ENCODE measurements at places on chromosomes 5 and 9.

- DNase-seq = no peak
Observed at GRCh38 chr9:130606887-130607600, 27.7 kb downstream of the FUBP3 start.

- DNase-seq = no peak
Observed at GRCh38 chr5:148085977-148086705, 22.4 kb downstream of the SPINK5 start.

GRCh38 chr5:54883374-54884194, 101.8 kb downstream of the ESM1 start:
- DNase-seq = no peak

DNA sequence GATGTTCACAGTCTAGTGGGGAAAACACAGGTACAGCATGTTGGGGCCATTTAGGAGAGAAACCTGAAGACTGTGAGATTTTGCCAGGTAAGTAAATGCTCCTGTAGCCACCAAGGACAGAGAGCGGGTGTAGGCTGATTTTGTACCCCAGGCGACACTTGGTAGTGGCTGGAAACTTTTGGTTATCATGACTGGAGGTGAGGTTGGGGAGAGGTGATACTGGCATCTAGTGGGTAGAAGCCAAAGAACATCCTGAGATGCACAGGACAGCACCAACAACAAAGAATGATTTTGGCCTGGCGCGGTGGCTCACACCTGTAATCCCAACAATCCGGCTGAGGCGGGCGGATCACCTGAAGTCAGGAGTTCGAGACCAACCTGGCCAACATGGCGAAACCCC, 38.8 kb upstream of the PWWP2A start:
- no peak for DNase-seq

DNA sequence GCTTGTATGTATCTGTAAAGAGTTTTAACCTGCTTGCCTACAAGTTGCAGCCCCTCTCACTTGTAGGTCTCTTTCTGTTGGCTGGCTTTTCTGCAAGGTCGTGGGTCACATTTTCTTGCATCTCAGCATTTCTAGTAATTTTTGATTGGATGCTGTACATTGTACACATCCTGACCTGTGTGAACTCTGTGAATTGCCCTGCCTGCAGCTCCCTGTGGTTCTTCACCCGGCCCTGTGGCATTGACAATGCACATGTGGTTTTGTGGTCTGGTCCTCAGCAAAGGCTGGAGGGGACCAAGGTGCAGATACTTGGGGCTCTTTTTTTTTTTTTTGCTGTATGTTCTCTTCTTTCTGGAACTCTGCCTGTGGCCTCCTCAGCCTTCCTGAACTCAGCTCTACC, 53.6 kb downstream of the WNK2 start:
- DNase-seq = peak; percentile 57

DNA sequence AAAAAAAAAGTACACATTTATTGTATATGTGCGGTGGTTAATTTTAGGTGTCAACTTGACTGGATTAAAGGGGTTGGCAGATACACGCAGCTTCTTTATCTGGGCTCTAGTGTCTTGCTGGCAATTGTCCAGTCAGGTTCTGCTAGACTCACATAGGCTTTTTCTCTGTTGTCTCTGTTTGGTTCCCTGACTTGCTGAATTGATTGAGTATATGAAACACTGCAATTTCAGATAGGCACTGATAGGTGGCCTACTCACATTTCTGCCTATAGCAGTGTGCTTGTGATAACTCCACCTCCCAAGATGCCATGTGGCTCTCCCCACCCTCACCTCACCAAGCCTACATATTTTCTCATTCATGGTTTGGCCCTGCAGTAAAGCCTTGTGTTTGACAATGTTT, 52.5 kb downstream of the AOPEP start:
- DNase-seq = no peak

DNA sequence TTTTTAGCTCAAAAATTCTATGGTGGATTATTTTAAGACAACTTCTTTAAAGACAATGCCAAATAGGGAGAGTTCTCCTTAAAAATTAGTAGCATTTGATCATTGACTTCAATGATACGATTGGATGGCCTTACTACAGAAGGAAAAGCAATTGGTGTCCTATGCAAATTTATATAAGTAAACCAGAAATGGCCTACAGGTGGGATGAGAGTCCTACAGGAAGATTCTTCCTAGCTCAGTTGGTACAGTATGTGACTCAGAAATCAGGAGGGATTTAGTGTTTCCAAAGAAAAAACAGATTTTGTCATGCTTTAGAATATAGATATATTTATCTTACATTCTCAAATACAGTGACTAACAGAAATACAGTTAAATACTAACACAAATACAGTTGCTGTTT, 6.5 kb downstream of the ANKRA2 start:
- no peak for DNase-seq

GRCh38 chr9:72428329-72428728, 63.3 kb upstream of the ZFAND5 start:
- no peak for DNase-seq

DNA sequence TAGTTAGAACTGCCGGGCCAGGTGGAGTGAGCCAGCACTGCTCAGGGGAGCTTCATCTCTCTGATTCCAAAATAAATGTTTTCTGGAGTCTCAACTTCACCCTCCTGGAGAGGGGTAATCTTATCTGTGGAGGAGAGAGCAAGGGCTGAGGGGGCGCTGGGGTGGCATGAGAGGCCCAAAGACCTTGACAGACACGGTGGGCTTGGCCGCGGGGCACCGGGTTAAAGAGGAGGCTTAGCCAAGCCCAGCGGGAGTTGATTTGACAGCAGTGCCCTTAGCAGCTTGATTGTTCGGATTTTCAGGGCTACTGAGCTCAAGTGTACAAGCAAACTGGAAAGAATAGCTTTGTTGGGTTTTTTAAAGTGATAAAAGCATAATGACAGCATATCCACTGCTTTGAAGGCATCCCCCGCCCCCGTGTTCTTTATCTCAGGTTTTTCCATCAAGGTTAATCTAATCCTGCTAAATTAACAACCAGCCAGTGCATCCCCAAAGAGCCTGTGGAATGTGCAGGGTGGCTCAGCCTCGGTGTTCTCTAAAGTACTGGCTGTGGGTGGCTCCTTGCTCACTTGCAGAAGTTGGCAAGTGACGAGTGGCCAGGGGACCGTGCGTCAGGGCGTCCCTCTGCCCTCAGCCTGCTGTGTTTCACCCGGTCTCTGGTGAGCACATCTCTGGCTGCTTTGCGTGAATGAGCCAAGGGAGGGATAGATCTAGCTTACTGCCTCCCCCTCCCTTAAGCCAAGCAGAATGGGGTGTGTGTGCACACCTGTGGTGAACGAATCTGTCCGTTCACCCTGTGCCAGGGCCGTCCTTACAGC, 5.5 kb downstream of the QRFP start:
- DNase-seq = no peak

DNA sequence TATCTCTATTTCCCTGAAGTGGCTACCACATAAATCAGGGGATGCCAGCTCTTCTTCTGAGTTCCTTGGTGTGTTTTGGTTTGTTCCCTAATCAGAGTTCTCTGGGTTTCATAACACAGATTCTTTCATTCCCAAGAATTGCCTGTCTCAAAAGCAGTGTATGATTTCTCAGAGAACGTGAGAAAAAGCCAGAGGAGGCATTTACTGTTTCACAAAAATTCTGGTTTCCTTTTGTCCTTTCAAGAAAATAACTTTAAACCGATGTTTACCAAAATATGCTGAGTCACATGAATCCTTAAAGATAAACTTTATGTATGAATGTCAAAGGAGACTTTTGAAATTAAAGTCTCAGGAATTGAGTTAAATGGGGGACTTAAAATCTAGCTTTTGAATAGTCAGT, 314.3 kb downstream of the EBF1 start:
- no peak for DNase-seq

DNA sequence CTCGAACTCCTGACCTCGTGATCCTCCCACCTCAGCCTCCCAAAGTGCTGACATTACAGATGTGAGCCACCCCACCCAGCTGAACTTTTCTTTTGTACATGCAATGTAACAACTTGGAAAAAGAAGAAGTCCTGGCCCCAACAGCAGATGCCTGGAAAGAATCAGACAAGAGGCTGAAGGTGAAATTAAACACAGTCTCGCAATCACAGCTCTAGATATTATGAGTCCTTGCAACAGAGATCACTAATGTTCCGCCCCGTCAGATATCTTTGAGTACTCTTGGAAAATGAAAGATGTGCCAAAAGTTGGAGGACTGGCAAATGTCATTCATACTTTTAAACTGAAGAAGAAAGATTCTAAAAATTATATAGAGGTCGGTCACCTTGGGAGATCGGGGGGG, 254.3 kb downstream of the GLIS3 start:
- DNase-seq = no peak

DNA sequence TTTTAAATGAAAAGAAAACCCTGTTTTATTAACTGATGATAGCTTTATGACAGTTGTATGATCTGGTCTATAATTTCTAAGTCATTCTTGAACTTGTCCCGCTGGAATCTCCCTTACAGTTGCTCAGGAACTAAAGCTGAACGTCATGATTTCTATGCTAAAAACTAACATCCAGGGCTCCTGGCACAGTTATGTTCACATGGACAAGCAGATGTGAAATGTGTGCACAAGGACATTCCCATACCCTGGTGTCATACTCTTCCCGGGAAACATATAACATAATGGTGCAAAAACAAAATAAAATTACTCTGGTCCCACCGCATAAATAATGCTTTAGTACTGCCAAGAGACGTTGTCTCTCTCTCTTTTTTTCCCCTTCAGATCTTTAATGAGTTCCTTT, 134.9 kb downstream of the PRDM6 start:
- DNase-seq = no peak

DNA sequence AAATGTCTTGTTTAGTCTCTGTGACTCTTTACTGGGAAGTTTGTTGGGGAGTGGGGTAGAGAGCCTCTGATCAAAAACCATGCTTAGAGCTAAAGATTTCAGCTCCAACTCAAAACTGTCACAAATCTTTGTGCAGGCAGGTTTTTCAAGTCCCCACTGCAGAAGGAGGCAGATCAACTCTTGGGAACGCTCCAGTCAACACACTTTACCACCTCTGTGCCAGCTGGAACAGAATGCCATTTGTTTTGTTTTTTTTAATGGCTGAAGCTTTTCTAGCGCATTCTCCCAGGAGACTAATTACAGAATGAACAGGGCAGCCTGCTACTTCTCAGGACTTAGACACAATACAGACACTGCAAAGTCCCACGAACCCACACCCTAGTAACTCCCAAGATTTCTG, 17.9 kb upstream of the LHX6 start:
- no peak for DNase-seq

DNA sequence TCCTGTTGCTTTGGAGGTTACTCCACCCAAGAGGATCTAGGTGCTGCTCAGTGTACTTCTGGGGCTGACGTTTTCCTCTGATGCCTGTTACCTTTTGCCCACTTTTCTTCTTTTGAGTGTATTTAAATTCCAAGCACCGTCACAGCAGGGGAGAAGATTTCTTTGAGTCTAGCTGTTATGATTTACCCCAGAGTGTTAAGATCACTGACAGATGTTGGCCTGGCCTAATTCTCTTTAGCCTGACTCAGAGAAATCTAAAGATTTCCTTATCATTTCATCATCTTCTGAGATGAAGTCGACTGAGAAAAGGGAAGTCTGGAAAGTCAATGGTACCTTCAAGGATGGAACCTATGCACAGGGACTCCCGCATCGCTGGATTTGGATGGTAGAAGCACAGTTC, 191.5 kb downstream of the FBXL7 start:
- DNase-seq = no peak

- peak; percentile 67 for DNase-seq
Observed at GRCh38 chr9:36991516-36992134, 42.4 kb downstream of the PAX5 start.

- DNase-seq = no peak
Observed at GRCh38 chr9:134486596-134486995, 155.0 kb upstream of the COL5A1 start.

GRCh38 chr9:89493671-89494070, 4.2 kb downstream of the SEMA4D start:
- DNase-seq = no peak

GRCh38 chr5:57396701-57397100, 85.9 kb downstream of the ACTBL2 start:
- no peak for DNase-seq

GRCh38 chr9:124747065-124747464, 24.0 kb downstream of the NR6A1 start:
- no peak for DNase-seq

GRCh38 chr5:10106806-10107205, 142.9 kb downstream of the ATPSCKMT start:
- no peak for DNase-seq

DNA sequence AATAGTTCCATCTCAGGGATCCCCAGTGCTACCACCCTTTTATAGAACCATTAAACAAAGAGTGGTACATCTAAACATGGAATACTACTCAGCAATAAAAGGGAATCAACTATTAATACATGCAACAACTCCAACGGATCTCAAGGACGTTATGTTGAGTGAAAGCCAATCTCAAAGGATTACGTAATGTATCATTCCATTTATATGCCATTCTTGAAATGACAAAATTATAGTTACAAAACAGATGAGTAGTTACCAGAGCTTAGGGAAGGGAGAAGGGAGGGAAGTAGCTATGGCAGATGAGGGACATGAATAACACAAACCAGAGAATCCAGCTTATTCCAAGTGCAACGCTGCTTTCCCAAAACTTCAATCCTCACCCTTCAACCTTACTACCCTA, 69.5 kb downstream of the ACTL7B start:
- DNase-seq = no peak

GRCh38 chr5:168681556-168682183, 102.5 kb upstream of the PANK3 start:
- DNase-seq = no peak

GRCh38 chr5:137563301-137563645, 64.1 kb upstream of the SPOCK1 start:
- no peak for DNase-seq

DNA sequence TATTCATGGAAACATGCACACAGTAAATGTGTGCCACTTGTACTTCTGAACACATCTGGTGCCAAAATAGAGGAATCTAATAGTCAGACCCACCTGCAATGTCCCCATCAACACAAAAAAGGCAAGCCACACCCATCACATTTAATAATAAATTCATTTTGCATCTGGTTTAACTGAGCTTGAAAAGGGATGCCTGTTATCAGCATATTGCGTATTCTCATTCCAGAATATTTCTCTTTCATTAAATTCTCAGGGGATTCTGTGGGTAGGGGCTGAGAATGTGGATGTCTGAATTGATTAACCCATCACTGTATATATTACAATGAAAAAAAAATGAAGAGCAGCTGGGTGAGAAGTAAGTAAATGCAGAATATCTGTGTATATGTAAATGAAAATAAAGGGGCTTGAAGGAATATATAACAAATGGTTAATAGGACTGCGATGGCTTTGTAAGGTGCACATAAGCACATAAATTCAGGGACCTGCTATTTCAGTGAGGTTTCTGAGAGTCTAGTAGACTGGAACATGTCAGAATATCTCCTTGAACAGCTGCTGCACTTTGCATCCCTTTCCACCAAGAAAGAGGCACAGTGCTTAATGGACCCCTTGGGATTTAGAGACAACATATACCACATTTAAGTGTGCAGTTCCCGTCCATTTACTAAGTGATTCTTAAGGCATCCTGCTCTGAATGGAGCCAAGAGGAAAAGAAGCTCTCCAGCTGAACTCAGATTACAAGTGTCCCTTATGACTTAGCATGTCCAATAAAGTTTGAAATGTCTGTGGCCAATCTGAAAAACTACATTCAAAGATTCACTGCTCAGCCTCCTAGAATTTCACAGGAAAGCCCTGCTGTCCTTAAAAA, 104.1 kb upstream of the NIPBL start:
- no peak for DNase-seq

GRCh38 chr5:117072439-117072838, 497.8 kb upstream of the SEMA6A start:
- DNase-seq = no peak

- no peak for DNase-seq
Observed at GRCh38 chr5:176629853-176630680, at the start of the genes EIF4E1B and SNCB. EIF4E1B (plus strand) TSS chr5:176630675; CDS start chr5:176642788, 12,113 bp downstream. SNCB (minus strand) TSS chr5:176630534; CDS start chr5:176629654, 880 bp downstream.
